Memory B cell (primary cell): ENCODE measurements at places on chromosomes 12 and 14.

GRCh38 chr14:72557671-72558070 lies 336.2 kb downstream of the DPF3 start:
- H3K36me3 ChIP-seq: no peaks in the 10 kb centered on the region
- peaks cover 14% of the 10 kb centered on the region for H3K4me1 ChIP-seq
- no peak overlapping the region for H3K4me3 ChIP-seq
- H3K27me3 ChIP-seq: no peaks in the 10 kb centered on the region
- H3K27ac ChIP-seq: no peak overlapping the region

GRCh38 chr12:67068761-67069450 lies 200.3 kb upstream of the CAND1 start:
- DNase-seq: no peak
- H3K36me3 ChIP-seq: no peaks in the 10 kb centered on the region
- peaks cover 13% of the 10 kb centered on the region for H3K4me1 ChIP-seq
- H3K4me3 ChIP-seq: peak overlapping the region; percentile 87

- DNase-seq: no peak
- peaks cover 10% of the 10 kb centered on the region for H3K27me3 ChIP-seq
- H3K4me3 ChIP-seq: no peak overlapping the region
- H3K36me3 ChIP-seq: no peaks in the 10 kb centered on the region
- no peaks in the 10 kb centered on the region for H3K4me1 ChIP-seq
- no peak overlapping the region for H3K27ac ChIP-seq
Measured at GRCh38 chr14:55968741-55969140, 149.5 kb upstream of the PELI2 start.

GRCh38 chr12:85476756-85477155 lies 196.7 kb downstream of the ALX1 start:
- no peaks in the 10 kb centered on the region for H3K36me3 ChIP-seq
- H3K4me3 ChIP-seq: no peak overlapping the region
- no peaks in the 10 kb centered on the region for H3K4me1 ChIP-seq

DNA sequence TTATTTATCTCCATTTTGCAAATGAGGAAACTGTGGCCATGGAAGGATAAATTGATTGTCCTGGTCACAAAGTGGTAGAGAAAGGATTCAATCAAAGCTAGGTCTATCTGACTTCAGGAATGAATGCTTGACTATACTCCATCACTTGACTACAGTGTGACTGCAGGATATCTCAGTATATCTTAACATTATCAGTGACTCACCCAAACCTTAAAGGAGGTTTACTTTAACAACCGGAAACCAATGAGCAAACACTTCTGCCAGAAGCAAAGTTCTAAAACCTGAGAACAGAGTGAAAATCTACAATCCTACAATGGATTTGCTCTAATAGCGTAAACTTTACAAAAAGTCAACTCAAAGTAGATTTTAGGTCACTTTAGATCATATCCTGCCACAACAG lies 277.0 kb downstream of the CEP128 start:
- H3K36me3 ChIP-seq: peaks cover 4% of the 10 kb centered on the region
- DNase-seq: no peak
- H3K4me1 ChIP-seq: no peaks in the 10 kb centered on the region
- no peak overlapping the region for H3K27ac ChIP-seq
- H3K4me3 ChIP-seq: no peak overlapping the region
- H3K27me3 ChIP-seq: no peaks in the 10 kb centered on the region

GRCh38 chr14:20614038-20614840 lies 23.1 kb upstream of the RNASE12 start:
- no peak overlapping the region for H3K4me3 ChIP-seq
- H3K4me1 ChIP-seq: peaks cover 15% of the 10 kb centered on the region
- H3K36me3 ChIP-seq: no peaks in the 10 kb centered on the region
- H3K27me3 ChIP-seq: peaks cover 3% of the 10 kb centered on the region
